Muscle of leg (tissue), 16 donors: ENCODE measurements at places on chromosomes 13 and 19.

DNA sequence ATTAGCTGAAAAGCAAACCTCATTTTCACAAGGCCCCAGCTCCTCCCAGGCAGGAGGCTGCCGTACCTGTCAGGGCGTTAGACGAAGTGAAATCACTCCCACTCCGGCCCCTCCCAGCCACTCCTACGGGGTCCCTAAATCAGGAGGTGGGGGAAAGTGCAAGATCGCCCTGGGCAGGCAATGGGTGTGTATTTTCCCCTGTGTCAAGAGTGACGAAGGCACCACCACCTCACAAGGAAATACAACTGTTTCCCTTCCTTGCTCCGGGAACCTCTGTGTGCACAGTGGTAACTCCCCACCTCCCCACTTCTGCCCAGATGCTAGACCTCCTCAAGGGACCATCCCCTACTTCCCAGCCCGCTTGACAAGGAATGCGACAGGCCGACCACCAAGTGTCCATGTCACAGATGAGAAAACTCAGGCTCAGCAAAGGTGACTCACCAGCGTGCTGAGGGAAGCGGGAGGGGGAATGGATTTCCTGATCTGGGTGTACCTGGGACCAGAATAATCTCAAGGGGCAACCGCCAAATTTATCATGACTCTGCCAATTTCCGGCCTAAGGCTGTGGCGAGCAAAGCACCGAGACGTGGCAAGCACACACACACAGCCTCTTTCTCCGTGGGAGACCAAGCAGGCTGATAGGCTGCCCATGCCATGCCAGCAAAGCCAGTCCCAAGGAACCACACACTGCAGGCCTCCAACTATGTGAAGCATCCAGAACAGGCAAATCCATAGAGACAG, 7.3 kb downstream of the PPP6R1 start:
- peaks cover 31% of the 10 kb centered on the region for H3K4me1 ChIP-seq
- DNase-seq = no peak
- H3K4me3 ChIP-seq = no peak overlapping the region
- no peak overlapping the region for H3K27ac ChIP-seq

- peaks cover 17% of the 10 kb centered on the region for H3K4me1 ChIP-seq
- DNase-seq = no peak
- no peaks in the 10 kb centered on the region for H3K27me3 ChIP-seq
- H3K36me3 ChIP-seq = peaks cover 18% of the 10 kb centered on the region
- H3K4me3 ChIP-seq = no peak overlapping the region
These were observed 9.8 kb downstream of the TPT1 start for GRCh38 chr13:45331123-45331619.

- no peak overlapping the region for H3K27ac ChIP-seq
- H3K4me1 ChIP-seq = peaks cover 10% of the 10 kb centered on the region
- H3K4me3 ChIP-seq = no peak overlapping the region
- no peaks in the 10 kb centered on the region for H3K27me3 ChIP-seq
- H3K36me3 ChIP-seq = peaks cover 16% of the 10 kb centered on the region
- DNase-seq = no peak
These were observed 2.8 kb downstream of the ZNF749 start for GRCh38 chr19:57437931-57438330.

DNA sequence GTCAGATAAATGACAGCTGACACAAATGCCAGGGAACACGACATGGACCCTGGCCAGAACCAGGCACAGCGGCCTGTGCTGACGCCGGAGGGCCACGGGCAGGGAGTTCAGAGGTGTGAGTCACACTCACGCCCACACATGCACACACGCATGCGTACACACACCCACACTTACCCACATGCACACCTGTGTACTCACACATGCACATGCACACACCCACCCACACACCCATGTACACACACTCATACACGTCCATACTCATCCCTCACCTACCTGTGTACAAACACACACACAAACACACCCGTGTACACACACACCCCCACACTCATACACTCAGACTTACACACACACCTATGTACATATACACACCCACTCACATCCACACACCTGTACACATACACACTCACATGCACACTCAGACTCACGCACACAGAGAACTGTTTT, 40.4 kb downstream of the MLLT1 start:
- H3K36me3 ChIP-seq = no peaks in the 10 kb centered on the region
- H3K27me3 ChIP-seq = no peaks in the 10 kb centered on the region
- H3K4me1 ChIP-seq = peaks cover 83% of the 10 kb centered on the region
- H3K4me3 ChIP-seq = no peak overlapping the region
- peak overlapping the region; percentile 77 for H3K27ac ChIP-seq
- no peak for DNase-seq
